DMS79 treated with DMSO at 0.1 percent for 48 hours (cell line): ENCODE measurements at places on chromosomes 2 and 18.

GRCh38 chr2:169640104-169640503 lies 54.1 kb downstream of the CFAP210 start:
- DNase-seq: no peak

DNA sequence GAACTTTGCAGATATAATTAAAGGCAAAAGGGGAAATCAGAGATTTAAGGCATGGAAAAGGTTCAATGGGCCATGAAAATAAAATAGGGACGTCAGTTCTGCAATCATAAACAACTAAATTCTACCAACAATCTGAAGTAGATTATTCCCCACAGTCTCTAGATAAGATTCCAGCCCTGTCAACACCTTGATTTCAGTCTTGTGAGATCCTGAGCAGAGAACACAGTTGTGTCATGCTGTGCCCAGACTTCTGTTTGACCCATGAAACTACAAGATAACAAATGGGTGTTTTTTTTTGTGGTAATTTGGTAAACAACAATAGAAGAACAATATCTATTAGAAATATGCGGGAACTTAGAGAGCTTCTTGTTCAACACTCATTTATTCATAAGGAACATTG lies 66.2 kb upstream of the RIT2 start:
- no peak for DNase-seq

- DNase-seq: no peak
Measured at GRCh38 chr2:145802133-145802532, 1282.2 kb upstream of the ZEB2 start.

DNA sequence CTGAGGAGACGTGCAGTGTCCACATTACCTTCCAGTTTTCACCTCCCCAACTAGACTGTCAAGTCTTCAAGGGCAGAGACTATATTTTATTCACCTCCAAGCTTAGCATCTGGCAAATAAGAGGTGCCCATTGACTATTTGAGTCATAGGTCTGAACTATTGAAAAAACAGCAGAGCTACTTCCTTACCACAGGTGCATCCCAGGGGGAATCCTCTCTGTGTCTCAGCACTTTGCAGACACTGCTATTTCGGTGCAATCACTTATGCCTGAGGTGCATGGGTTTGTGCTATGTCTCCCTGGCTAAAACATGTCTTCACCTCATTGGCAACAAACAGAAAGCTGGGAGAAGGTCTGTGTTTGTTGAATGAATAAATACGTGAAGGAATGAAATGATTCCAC lies 67.8 kb downstream of the SOX11 start:
- DNase-seq: no peak

- no peak for DNase-seq
Measured at GRCh38 chr2:206311026-206311425, 36.6 kb downstream of the ZDBF2 start.

GRCh38 chr18:56661360-56662062 lies 10.4 kb downstream of the WDR7 start:
- DNase-seq: no peak

- DNase-seq: no peak
Measured at GRCh38 chr2:117411983-117412382, 402.5 kb upstream of the DDX18 start.

DNA sequence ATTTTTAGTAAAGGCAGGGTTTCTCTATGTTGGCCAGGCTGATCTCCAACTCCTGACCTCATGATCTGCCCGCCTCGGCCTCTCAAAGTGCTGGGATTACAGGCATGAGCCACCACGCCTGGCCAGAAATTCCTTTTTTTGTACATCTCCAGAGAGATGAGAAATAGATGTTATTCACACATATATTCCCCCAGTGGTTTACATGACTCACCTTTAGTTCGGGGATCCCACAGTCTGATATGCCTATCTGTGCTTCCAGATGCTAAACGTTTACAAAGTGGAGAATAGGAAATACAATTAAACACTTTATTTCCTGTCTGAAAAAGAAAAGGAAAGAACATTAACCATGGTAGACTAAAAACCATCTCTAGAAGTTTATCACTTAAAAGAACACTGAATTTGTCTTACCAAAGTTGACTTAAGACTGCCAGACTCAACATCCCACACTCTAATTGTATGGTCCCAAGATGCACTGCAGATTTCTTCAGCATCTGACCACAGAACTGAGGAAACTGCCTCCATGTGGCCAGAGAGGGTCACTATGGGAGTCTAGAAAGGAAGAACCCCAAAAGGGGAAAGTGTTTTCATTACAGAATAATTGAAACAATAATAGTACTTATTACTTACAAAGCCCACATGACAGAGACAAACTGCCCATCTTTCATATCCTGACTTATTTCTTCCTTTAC lies 12.6 kb upstream of the ICA1L start:
- DNase-seq: no peak

- no peak for DNase-seq
Measured at GRCh38 chr2:29012211-29012681, 31.1 kb downstream of the TOGARAM2 start.

- no peak for DNase-seq
Measured at GRCh38 chr2:62300925-62301324, 105.0 kb downstream of the B3GNT2 start.

DNA sequence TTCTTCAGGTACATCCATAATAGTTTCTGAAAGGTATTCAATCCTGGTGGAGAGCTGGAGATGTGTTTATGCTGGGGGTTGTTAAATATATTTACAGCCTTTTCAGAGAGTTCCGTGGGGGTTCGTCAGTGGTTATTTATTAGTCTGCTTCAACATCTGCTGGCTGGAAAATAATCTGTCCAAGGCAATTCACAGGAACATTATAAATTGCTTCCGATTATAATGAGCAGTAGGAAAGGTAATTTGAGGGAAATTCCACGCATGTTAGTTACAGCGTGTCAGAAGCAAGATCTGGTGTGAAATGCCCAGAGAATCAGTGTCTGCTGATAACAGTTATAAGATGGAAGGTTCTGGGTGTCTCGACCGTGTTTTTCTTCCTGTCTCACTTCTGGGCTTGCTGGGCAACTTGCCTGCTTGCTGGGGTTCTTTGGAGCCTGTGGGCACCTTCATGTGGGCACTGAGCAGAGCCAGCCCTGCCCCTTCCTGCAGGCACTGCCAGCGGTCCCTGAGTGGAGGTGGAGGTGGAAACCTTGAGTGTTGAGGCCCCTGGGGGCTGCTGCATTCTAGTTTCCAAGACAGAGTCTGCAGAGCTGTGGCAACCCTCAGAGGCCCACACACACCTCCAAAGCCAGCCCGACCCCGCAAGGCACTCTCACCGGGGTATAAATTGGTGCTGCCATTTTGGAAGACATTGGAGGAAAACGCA lies 185.7 kb downstream of the FAM210A start:
- DNase-seq: no peak
